Activated CD4-positive, CD25-positive, alpha-beta regulatory T cell treated with anti-CD3 and anti-CD28 coated beads, Interleukin-2, amount 50 U/mL, for 16 hours (primary cell): ENCODE measurements at places on chromosomes 7 and 10.
A peak's percentile ranks its signal among the peaks of the same experiment; 100 is the strongest.

- no peak for DNase-seq
Observed at GRCh38 chr10:101897633-101898032, 54.0 kb upstream of the KCNIP2 start.

- DNase-seq = no peak
Observed at GRCh38 chr10:110694820-110695538, 50.8 kb downstream of the RBM20 start.

DNA sequence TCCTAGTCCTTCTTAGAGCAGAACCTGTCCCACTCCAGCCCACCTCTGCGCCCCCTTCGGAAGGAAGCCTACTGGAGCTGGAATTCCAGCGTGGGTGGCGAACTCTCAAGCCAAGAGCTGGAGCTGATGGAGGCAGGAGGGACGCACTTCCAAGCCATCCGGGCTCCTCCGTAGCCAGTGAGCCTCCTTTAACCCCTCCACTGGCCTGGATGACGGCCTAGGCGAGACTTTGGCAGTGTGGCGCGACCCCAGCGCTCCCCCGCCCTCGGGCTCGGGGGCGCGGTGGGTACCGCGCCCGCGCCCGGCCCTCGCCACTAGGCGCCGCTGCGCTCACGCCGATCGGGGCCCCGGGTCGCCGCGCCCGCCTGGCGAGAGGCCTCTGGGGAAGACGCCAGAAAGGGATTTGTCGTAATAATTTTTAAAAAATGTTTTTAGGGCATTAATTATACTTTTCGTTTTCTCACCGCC is 5.1 kb upstream of the EMX2 start:
- no peak for DNase-seq

DNA sequence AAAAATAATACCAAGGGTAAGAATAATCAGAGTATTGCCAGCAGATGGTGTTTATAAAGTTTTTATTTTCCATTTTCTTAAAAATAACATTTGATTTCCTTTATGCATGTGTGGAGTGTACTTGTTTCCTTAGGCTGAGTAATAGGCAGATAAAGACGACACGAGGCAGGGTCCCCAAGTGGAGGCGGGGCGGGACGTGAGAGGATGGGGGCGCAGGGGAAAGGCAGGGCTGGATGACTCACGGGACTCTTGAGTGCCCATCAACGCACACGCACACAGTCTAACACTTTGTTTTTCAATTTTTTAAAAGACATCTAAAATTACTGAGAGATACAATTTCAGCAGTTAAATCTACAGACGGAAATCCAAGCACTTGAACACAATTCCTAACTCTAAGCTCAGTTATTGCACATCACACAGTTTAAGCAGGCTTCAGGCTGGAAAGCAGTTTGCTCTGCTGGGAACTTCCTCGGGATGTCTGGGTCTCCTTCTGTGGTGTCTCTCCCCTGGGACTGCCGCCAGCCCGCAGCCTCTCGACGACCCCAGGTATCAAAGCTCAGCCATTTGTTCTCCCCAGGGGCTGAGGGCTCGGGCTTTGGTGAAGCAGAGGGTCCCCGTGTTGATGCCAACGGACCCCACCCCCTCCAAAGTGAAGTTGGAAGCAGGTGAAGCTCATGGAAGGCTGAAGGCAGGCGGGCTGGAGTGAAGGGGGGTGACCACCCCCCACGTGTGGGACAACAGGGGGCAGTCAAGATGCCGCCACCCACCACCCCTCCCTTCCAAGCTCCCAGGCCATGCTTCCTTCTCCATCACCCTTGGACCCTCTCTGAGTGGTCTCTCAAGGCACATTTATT is 29.1 kb downstream of the SPOCK2 start:
- no peak for DNase-seq

- no peak for DNase-seq
Observed at GRCh38 chr7:107891636-107892366, 818 bp downstream of the DLD start.

- no peak for DNase-seq
Observed at GRCh38 chr7:66626331-66626934, 2.2 kb upstream of the KCTD7 start.

DNA sequence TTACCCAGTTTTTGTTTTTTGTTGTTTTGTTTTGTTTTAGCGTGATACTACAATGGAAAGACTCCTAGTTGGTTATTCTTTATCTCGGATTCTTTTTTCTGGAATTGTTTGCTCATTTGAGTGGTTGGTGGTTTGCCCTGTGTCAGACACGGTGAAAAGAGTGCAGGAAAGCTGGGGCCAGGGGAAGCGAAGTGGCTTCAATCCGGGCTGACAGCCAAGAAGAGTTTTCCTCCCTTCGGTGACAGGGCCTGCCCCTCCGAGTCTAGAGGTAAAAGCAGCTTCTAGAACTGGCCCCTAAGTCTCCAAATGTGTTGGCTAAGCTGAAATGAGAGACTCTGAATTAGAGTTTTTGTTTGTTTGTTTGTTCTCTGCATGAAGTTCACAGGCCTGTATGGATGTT is 5.7 kb upstream of the AP5Z1 start:
- no peak for DNase-seq

GRCh38 chr7:36777062-36777461 is 52.8 kb upstream of the AOAH start:
- DNase-seq = no peak

DNA sequence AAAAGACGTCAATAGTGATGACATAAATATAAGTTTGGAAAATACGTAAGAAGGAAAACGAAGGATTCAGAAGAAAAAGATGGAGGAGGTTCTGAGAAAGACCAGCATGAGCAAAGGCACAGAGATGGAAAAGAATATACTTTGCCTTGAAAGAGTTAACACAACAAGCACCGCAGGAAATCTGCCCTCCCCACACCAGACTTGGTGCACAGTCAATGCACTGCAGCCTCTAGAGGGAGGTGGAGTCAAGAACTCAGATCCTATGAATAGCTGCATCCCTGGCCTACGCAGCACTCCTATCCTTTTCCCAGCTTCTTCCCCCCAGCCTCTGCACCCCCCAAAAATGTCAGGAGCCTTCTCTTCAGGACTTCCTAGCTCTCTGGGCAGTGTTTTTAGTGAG is 1370.6 kb upstream of the LRRTM3 start:
- DNase-seq = no peak

DNA sequence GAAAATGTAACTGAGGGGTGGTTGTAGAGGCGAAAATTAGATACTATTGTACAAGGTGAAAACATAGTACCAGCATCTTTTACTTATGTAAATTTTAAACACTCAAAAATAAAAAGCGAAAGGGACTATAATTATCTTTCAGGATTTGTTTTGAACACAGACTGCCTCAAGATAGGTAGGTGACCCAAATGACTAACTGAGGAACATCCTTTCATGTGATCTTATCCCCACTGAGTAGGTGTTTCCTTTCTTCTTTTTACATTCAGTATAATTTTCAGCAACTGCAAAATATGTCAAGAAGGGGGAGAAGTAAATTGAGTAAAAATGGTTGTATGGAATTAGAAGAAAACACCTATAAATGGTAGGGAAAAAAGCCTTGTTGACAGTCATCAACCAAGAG is 236.7 kb downstream of the PHF14 start:
- DNase-seq = no peak

DNA sequence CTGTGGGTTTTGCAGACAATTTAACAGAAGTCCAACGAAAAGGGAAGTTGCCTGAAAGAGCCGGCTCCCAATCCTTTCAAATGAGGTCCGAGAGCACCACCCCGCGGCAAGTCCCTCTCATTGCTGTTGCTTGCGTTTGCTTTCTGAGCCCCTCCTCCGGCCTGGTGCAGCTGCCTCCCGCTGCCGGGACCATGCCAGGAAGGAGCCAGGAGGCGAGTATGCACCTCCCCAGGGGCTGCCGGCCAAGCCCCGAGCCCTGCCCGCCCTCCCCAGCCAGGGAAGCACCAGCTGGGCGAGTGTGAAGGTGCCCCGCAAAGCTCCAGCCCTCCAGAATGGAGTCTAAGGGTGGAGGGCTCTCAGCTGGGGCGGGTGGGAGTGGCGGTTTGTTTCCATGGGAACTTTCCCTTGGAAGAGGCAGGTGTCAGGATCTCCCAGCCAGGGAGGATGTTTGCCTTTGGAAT is 25.8 kb upstream of the PPP2R2D start:
- DNase-seq = peak; percentile 14

DNA sequence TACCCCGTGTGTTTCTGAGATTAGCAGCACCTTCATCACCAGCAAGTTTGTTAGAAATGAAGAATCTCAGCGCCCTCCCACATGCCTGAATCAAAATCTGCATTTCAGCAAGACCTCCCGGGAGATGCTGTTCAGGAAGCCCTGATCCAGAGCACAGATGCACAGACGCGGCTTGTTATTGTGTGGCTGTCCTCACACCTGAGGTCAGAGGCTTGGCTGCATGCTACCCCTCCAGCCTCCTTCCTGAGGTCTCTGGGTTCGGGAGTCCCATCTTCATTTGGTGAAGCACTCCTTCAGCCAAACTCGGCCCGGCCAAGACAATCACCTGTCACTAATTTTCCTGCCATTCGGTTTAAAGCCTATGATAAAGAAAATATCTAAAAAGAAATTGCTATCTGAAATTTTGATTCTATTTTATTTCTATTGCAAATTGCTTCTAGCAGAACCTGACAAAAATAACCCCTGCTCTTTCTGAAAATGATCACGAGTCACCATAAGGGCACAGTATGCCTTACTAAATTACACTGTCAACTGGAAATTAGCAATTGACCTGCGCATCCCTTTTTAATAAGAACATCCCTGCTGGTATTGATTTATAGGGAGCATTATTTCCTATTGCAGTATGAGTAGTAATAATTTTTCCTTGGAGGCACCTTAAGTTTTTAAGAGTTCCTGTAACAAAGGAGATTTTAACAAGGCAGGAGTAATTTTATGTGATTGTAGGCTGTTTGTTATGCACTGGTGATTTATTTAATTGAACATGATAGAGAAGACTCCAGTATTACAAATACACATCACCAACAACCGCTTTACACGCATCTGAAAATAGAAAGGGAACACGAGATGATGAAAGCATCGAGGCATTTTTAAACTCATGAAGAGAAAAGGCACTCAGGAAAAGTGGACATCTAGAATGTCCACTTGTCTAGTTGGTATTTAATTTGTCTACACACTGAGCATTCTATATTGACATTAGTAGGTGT is 49.5 kb downstream of the VSTM2A start:
- no peak for DNase-seq

DNA sequence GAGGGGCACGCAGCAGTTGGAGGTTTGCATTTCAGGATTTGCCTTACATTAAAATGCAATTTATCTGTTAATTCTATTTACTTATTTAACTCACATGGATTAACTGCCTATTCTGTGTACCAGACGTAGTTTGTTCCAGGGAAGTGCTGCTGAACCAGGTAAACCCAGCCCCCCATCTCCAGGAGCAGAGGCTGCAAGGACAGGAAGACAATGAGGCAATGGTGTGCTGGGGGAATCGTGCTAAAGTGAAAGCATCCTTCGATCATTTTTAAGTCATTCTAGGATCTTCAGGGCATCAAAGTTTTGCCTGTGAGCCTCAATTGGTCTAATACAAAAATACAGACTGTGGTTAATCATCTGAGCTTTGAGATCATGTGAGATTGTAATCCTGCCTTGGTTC is 166.4 kb downstream of the DNAJB6 start:
- no peak for DNase-seq

DNA sequence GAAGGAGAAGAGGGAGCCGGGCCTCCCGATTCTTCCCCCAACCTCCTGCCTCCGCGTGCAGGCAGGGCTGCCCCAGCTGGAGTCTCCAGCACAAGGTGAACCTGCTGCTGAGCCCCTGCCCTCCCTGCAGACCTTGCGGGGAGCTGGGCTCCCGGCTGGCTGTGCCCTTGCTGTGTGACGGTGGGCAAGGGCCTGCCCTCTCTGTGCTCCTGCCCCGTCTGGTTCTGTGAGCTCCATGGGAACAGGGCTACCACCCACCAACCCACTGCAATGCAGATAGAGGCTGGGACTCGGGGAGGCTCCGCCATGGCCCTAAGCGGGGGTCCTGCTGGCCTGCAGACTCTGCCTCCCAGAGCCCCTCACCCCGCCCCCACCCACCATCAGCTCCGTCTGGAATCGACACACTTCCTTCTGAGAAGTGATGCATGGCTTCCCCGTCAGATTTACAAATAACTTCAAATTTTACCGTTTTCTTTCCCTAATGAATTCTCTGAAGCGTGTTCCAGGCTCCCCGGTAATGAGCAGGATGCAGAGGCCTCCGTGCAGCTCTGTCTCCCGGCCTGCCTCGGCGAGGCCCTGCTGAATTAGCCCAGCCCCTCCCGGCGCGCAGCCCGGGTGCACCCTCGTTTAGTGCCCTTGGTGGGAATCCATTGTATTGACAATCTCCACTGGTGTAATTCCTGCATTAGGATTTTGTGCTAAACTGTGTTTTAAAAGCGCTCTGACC is 111.0 kb downstream of the MICALL2 start:
- no peak for DNase-seq

- DNase-seq = no peak
Observed at GRCh38 chr7:151822541-151823181, 54.3 kb downstream of the PRKAG2 start.

DNA sequence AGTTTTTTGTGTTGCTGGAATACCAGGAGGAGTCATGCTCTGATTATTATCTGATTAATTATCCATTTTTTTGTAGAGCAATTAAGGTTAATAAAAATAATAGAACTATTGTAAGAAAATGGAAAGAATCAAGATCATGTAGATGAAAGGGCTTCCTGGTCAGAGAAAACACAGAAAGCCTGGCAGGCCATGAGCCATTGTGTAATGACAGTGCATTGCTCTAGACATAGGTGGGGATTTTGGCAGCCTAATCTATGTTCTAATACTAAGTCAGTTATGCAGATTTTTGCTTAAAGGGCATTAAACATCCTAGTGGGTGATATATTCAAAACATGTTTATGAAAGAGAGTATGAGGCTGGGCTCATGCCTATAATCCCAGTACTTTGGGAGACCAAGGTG is 198.2 kb downstream of the PPP1R9A start:
- no peak for DNase-seq

DNA sequence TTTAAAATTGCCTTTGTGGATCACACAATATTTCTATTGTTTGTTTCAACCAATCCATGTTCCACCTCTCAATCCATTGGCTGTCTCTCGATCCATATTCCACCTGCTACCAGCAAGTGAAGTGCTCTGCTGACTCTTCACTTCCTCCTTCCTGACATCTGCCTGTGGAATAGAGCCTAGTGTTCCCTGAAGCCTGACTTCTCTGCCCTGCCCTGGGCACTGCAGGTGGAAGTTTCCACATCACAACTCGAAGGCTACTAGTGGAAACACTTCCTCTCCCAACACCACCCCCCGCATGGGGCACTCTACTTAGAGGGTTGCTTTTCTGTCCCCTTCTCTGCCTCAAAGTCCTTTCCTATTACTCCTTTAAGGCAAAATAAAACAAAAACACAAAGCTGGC is 563.8 kb upstream of the IGFBP3 start:
- no peak for DNase-seq

- no peak for DNase-seq
Observed at GRCh38 chr10:11437391-11438142, 173.9 kb downstream of the USP6NL start.
